ENCODE measurements at places on chromosomes 2 and 18.

GRCh38 chr18:41974796-41975201, 19.8 kb downstream of the PIK3C3 start:
- no peaks in the 10 kb centered on the region for H3K27me3 ChIP-seq
- H3K36me3 ChIP-seq = peaks cover 7% of the 10 kb centered on the region
- H3K4me1 ChIP-seq = peaks cover 85% of the 10 kb centered on the region
- no peak for DNase-seq
- H3K4me3 ChIP-seq = peak overlapping the region; percentile 0

- no peak overlapping the region for H3K27ac ChIP-seq
- H3K27me3 ChIP-seq = no peaks in the 10 kb centered on the region
- H3K36me3 ChIP-seq = no peaks in the 10 kb centered on the region
- H3K4me3 ChIP-seq = no peak overlapping the region
Observed at GRCh38 chr2:203892207-203892606, 24.6 kb downstream of the CTLA4 start.

DNA sequence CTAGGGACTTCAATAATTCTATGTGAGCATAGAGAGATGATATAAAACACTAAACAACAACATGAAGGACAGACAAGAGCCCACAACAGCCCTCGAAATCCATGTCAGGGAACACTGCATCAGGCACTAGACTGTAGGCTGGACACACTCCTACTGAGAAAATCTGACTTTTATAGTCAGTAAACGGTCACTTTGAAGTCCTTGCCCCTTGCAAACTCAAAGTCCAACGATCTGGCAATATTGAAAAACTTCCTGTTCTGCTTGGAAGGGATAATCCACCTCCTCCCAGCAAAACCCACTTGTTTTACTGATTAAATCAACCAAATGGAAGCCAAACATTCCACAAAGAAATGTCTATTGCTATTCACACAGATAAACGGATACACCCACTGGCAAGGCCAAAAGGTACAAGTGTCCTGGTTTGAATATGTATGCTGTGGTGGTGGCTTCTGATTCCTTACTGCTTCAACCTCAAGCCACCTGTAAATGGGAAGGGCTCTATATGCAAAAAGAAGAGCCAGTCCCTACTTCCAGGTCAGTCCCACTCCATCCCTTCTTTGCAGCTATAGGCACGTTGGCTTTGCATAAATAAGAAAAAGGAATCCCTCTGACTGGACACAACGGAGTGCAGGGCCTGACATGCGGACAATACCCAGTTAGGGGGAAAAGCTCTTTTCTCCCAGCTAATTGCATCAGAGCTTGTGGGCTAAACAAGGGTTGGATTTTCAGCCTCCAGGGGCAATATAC, 56.6 kb downstream of the STK39 start:
- H3K36me3 ChIP-seq = no peaks in the 10 kb centered on the region
- H3K27me3 ChIP-seq = no peaks in the 10 kb centered on the region
- H3K27ac ChIP-seq = peak overlapping the region; percentile 8
- H3K4me3 ChIP-seq = no peak overlapping the region
- no peak for DNase-seq

- peak overlapping the region; percentile 53 for H3K4me3 ChIP-seq
- DNase-seq = no peak
- H3K27me3 ChIP-seq = peaks cover 21% of the 10 kb centered on the region
- H3K36me3 ChIP-seq = no peaks in the 10 kb centered on the region
- H3K4me1 ChIP-seq = peaks cover 15% of the 10 kb centered on the region
- H3K27ac ChIP-seq = no peak overlapping the region
Observed at GRCh38 chr2:70767079-70767698, 811 bp downstream of the ADD2 start.

DNA sequence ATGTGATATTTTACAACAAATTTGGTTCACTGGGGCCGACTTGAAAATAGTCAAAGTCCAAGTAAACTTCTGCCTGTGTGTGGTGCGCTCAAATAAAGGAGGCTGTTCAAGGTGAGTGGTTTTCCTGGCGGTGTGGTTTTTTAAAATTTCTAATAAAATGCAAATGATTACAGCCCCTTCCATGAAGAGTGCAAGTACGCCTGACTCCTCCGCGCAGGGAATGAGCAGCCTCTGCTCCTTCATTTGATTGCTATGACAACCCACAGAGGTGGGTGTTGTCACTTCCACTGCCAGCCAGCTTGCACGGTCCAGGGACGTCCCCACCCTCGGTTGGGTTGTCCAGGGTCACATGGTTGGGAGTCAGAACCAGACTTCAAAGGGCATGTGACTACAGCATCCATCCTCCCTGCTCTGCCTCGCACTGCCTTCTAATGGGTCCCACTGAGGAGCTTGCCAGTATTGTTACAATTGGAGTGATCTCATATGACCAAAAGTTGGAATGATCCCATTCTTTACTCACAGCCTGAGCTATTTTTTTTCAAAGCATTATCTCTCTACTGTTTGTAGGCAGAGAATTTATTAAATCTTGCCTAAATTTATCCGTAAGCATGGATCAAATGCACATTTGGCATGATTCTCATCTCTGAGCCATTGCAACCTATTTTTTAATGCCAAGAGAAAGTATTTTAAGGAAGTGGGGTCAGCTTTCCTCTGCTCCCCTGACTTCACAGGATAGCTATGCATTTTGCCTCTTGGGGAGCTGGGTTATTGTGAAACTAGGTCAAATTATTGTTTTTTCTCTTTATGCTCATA, 121.3 kb downstream of the AGAP1 start:
- no peak overlapping the region for H3K27ac ChIP-seq
- no peak overlapping the region for H3K4me3 ChIP-seq
- H3K36me3 ChIP-seq = no peaks in the 10 kb centered on the region

GRCh38 chr18:11669948-11670275, 19.2 kb upstream of the GNAL start:
- no peaks in the 10 kb centered on the region for H3K4me1 ChIP-seq
- H3K27me3 ChIP-seq = peaks cover 4% of the 10 kb centered on the region
- H3K4me3 ChIP-seq = no peak overlapping the region
- H3K27ac ChIP-seq = no peak overlapping the region
- H3K36me3 ChIP-seq = no peaks in the 10 kb centered on the region

DNA sequence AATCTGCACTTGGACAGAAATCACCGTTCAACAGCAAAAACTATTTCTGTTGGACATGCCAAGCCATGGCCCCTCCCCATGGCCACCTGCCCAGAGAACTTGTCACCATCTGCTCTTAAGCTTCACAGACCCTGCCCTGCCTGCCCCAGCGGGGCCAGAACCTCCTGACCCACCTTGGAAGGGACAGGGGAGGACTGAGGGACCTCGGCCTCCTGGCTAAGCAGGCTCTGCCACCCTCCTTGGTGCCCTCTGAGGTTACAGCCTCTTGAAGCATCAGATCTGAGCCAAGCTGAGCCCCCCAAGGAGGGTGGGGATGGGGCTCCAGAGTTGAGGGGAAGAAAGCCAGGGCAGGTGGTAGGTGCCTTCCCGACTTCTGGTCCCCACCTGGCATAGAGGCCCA, 6.5 kb downstream of the TEX261 start:
- no peak overlapping the region for H3K4me3 ChIP-seq
- no peak overlapping the region for H3K27ac ChIP-seq
- peaks cover 32% of the 10 kb centered on the region for H3K4me1 ChIP-seq
- peaks cover 4% of the 10 kb centered on the region for H3K36me3 ChIP-seq
- no peak for DNase-seq

- H3K4me3 ChIP-seq = no peak overlapping the region
- no peak overlapping the region for H3K27ac ChIP-seq
- peaks cover 20% of the 10 kb centered on the region for H3K4me1 ChIP-seq
- DNase-seq = no peak
- peaks cover 2% of the 10 kb centered on the region for H3K27me3 ChIP-seq
Observed at GRCh38 chr18:46452820-46453219, 204.2 kb downstream of the LOXHD1 start.

DNA sequence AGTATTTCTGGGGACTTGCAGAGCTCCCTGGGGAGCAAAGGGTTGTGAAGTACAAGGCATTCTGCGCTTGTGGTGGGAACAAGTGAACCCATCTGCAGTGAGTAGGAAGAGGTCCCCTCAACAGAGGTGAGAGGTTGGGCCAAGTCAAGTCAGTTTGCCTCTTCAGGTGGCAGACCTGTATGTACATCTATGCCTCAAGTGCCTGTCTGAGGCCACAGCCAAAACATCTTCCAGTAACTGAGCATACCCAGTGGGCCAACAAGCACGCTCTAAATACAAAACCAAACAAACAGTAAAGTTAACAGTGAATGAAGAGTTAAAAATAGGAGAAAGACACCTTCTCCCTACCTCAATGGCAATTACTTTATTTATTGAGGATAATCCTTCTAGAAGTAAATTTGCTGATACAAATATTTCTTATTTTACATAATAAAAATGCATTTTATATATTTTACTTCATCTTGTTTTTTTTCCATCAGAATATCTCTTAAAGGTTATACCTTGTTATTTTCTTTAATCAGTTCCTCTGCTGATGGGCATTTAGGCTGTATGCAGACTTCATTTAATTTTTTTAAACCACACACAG, 2.5 kb downstream of the GYPC start:
- peaks cover 79% of the 10 kb centered on the region for H3K4me1 ChIP-seq
- peaks cover 4% of the 10 kb centered on the region for H3K36me3 ChIP-seq
- H3K27ac ChIP-seq = peak overlapping the region; percentile 99
- peaks cover 29% of the 10 kb centered on the region for H3K27me3 ChIP-seq
- DNase-seq = no peak
- peak overlapping the region; percentile 90 for H3K4me3 ChIP-seq

- no peaks in the 10 kb centered on the region for H3K27me3 ChIP-seq
- no peak overlapping the region for H3K27ac ChIP-seq
- no peaks in the 10 kb centered on the region for H3K36me3 ChIP-seq
- H3K4me3 ChIP-seq = no peak overlapping the region
- DNase-seq = no peak
Observed at GRCh38 chr2:79702905-79703304, 190.1 kb downstream of the CTNNA2 start.

DNA sequence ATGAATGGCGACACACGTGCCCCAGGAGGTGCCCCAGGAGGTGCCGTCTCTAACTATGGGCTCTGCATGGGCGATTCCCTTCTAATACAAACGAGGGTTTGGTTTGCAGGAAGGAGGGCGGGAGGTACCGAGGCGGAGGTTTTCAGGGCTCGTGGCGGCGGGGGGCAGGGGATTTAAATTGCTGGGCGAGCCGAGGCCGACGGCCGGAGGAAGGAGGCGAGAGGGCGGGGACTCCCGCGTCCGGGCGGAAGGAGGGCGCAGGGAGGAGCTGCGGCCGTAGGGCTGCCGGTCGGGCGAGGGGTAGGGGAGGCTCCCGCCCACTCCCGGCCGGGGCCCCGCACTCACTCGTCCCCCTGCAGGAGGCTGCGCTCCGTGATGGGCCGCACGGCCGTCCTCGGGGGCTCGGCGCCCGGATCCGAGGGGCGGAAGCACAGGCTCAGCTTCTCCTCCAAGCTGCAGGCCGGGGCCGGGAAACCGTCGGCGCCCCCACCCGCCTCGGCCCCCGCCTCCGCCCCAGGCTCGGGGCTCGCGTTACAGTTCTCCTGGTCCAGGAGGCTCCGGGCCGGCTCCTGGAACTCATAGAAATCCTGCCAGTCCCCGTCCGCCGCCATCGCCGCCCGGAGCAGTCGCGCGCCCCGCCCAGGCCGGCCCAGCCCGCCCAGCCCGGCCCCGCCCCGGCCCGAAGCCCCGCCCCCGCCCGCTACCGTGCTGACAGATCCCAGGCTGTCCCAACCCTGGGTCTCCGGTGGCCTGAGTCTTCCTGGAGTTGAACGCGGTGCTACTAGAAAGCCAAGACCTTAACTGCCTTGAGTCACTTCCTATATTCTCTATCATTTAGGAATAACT, at the start of gene FEZ2:
Gene FEZ2, minus strand, starts transcription at position 637 of the 846 bp plus-strand sequence. Its CDS starts 26 bp downstream, at position 611.
- peaks cover 4% of the 10 kb centered on the region for H3K36me3 ChIP-seq
- peak; percentile 66 for DNase-seq
- H3K4me3 ChIP-seq = peak within 1 kb of the TSS; percentile 93
- peak within 1 kb of the TSS; percentile 85 for H3K27ac ChIP-seq

DNA sequence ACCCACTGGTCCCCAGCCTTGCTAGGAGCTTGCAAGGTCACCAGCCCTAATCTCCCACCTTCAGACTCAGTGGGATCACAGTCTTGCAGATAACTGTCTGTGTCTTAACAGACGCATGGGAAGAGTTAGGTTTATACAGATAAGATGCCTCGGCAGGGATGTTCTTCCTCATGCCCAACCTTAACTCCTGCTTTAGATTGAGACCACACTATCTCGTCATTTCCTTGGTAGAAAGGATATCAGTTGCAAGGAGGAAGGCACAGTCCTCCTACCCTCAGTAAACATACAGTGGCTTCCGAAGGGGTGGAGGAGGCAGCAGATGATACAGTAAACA, 7.2 kb downstream of the NT5DC4 start:
- H3K27ac ChIP-seq = no peak overlapping the region
- H3K27me3 ChIP-seq = no peaks in the 10 kb centered on the region
- H3K36me3 ChIP-seq = no peaks in the 10 kb centered on the region
- DNase-seq = no peak

DNA sequence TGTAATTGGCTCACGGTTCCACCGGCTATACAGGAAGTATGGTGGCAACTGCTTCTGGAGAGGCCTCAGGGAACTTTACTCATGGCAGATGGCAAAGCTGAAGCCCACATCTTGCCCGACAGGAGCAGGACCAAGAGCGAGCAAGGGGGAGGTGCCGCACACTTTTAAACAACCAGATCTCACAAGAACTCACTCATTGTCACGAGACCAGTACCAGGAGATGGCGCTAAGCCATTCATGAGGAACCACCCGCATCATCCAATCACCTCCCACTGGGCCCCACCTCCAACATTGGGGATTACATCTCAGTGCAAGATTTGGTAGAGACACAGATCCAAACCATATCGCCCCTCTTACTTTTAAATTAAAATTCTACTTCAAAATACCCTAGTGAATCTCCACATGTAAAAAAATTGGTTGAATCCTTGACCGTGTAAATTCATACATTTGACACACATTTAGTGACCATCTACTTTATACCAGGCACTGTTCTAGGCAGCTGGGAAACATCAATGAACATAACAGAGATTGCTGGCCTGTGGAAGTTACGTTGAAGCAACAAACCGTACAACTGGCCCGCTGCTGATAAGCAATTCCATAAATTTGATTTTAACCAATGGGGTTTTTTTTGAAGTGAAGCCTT, 87.6 kb downstream of the ALPK2 start:
- peaks cover 15% of the 10 kb centered on the region for H3K4me1 ChIP-seq
- H3K27ac ChIP-seq = no peak overlapping the region
- H3K27me3 ChIP-seq = peaks cover 14% of the 10 kb centered on the region
- DNase-seq = peak; percentile 7
- H3K36me3 ChIP-seq = no peaks in the 10 kb centered on the region

- H3K27ac ChIP-seq = no peak overlapping the region
- H3K27me3 ChIP-seq = peaks cover 8% of the 10 kb centered on the region
- H3K36me3 ChIP-seq = no peaks in the 10 kb centered on the region
- no peak overlapping the region for H3K4me3 ChIP-seq
- DNase-seq = no peak
Observed at GRCh38 chr2:180962727-180963314, 17.6 kb upstream of the UBE2E3 start.

- H3K27ac ChIP-seq = no peak overlapping the region
- H3K4me1 ChIP-seq = no peaks in the 10 kb centered on the region
- DNase-seq = no peak
Observed at GRCh38 chr2:174846941-174847938, 83.0 kb upstream of the CHRNA1 start.

- H3K36me3 ChIP-seq = no peaks in the 10 kb centered on the region
- peaks cover 23% of the 10 kb centered on the region for H3K4me1 ChIP-seq
- H3K27ac ChIP-seq = peak within 1 kb of the TSS; percentile 70
- peak; percentile 87 for DNase-seq
Observed at GRCh38 chr2:168455645-168456520, at the start of gene CERS6. Gene CERS6 (plus strand): TSS chr2:168456272. CDS start chr2:168456449, 177 bp downstream.
